CD8-positive, alpha-beta memory T cell (primary cell): ENCODE measurements at places on chromosomes 3 and 15. TPM values are rescaled to one million over a fixed set of nuclear protein-coding genes. Genes with fewer than 3 reads are reported as not detected.

GRCh38 chr3:119295816-119296726, 1.9 kb downstream of the ARHGAP31 start:
- H3K27ac ChIP-seq: no peak overlapping the region
- peaks cover 32% of the 10 kb centered on the region for H3K4me1 ChIP-seq
- no peaks in the 10 kb centered on the region for H3K36me3 ChIP-seq
- no peak for DNase-seq

- H3K4me1 ChIP-seq: no peaks in the 10 kb centered on the region
- no peak overlapping the region for H3K27ac ChIP-seq
- H3K4me3 ChIP-seq: no peak overlapping the region
- no peaks in the 10 kb centered on the region for H3K36me3 ChIP-seq
- DNase-seq: no peak
Observed at GRCh38 chr3:53518495-53518981, 24.1 kb downstream of the CACNA1D start.

- H3K36me3 ChIP-seq: no peaks in the 10 kb centered on the region
- H3K27me3 ChIP-seq: no peaks in the 10 kb centered on the region
- DNase-seq: no peak
- H3K4me3 ChIP-seq: peak overlapping the region; percentile 19
- peak overlapping the region; percentile 14 for H3K27ac ChIP-seq
Observed at GRCh38 chr15:60583946-60584345, 105.0 kb upstream of the ICE2 start.

DNA sequence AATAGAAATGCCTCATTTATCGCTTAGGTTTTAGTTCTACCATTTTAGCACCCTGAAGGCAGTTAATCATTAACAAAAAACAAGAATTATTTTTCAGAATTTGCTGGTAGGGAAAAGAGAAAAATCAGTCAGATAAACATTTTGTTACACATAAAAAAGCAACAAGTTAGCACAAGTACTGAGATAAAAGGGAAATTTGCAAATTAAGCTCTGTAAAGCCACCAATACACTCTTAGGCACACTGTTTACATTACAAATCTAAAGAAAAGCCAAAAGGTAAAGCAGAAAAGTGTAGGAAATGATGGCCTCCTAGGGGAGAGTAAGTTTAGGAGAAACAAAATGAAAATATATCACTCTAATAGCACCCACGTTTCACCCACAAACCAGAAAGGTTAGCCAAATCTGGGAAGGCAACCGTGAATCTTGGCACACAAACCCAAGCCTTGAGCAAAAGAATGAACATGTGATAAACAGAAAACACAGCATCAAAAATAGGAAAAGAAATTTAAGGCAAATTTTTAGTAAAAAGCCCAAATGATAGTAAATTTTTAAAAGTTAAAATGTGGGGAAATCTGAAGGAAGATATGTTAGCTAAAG, 1.6 kb upstream of the SATB1 start:
- no peaks in the 10 kb centered on the region for H3K36me3 ChIP-seq
- no peaks in the 10 kb centered on the region for H3K27me3 ChIP-seq
- no peak overlapping the region for H3K27ac ChIP-seq
- H3K4me1 ChIP-seq: peaks cover 57% of the 10 kb centered on the region
- DNase-seq: no peak

- H3K27ac ChIP-seq: no peak overlapping the region
- H3K27me3 ChIP-seq: no peaks in the 10 kb centered on the region
- no peak overlapping the region for H3K4me3 ChIP-seq
- H3K4me1 ChIP-seq: no peaks in the 10 kb centered on the region
- no peak for DNase-seq
Observed at GRCh38 chr3:177929310-177929709, 606.9 kb upstream of the KCNMB2 start.

GRCh38 chr3:190269101-190269500, 53.1 kb downstream of the CLDN1 start:
- DNase-seq: no peak
- H3K27ac ChIP-seq: no peak overlapping the region
- H3K27me3 ChIP-seq: no peaks in the 10 kb centered on the region
- H3K4me3 ChIP-seq: no peak overlapping the region
- no peaks in the 10 kb centered on the region for H3K4me1 ChIP-seq
- no peaks in the 10 kb centered on the region for H3K36me3 ChIP-seq

GRCh38 chr3:115999613-116000012, 376.3 kb downstream of the GAP43 start:
- no peak overlapping the region for H3K4me3 ChIP-seq
- H3K27me3 ChIP-seq: no peaks in the 10 kb centered on the region
- no peaks in the 10 kb centered on the region for H3K4me1 ChIP-seq
- no peaks in the 10 kb centered on the region for H3K36me3 ChIP-seq

GRCh38 chr3:28243424-28244106, 2.1 kb downstream of the CMC1 start:
- peak overlapping the region; percentile 13 for H3K4me3 ChIP-seq
- peak; percentile 10 for DNase-seq
- no peak overlapping the region for H3K27ac ChIP-seq
- no peaks in the 10 kb centered on the region for H3K27me3 ChIP-seq
- peaks cover 72% of the 10 kb centered on the region for H3K4me1 ChIP-seq

DNA sequence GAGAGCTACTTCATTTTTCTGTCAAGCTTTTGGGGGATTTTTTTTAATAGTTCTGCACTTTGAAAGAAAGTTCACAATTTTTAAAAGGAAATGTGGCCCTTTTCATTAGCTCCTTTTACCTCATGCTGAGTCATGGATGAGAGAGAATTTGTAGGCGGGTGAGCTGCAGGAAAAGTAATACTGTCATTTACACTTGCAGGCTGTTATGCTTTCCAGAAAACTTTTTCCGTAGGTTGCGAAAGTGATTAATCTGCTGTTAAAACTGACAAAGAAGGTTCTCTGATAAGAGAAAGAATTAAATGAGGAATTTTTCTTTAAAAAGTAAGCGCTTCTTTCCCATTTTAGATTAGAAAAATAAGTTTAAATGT, 430.2 kb downstream of the LPP start:
- no peaks in the 10 kb centered on the region for H3K36me3 ChIP-seq
- H3K27me3 ChIP-seq: no peaks in the 10 kb centered on the region
- no peak overlapping the region for H3K27ac ChIP-seq

- H3K27me3 ChIP-seq: no peaks in the 10 kb centered on the region
- no peaks in the 10 kb centered on the region for H3K4me1 ChIP-seq
- no peak overlapping the region for H3K4me3 ChIP-seq
Observed at GRCh38 chr3:123050666-123051065, 16.2 kb upstream of the PDIA5 start.

GRCh38 chr3:64138046-64138445, 87.2 kb downstream of the PRICKLE2 start:
- H3K36me3 ChIP-seq: no peaks in the 10 kb centered on the region
- H3K27me3 ChIP-seq: no peaks in the 10 kb centered on the region
- no peak overlapping the region for H3K4me3 ChIP-seq
- DNase-seq: no peak
- H3K27ac ChIP-seq: no peak overlapping the region
- H3K4me1 ChIP-seq: no peaks in the 10 kb centered on the region

DNA sequence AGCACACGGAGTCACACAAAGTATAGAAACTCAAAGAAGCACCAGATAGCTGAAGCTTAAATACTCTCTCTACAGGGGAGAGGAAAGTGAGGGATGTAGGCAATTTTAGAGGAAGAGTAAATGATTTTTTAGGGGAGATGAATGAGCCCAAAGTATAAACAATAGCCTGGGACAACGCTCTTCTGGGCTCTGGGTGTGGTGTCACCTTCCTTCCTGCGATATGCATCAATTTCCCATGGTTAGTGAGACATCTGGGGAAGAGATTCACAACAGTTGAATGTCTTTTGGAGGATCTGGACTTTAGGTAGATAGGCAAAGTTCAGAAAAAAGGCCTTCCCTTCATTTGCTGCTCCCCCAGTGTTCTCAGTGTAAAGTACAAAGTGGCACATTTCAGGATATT, 125.2 kb downstream of the EFHB start:
- no peaks in the 10 kb centered on the region for H3K4me1 ChIP-seq
- H3K27ac ChIP-seq: no peak overlapping the region
- H3K36me3 ChIP-seq: no peaks in the 10 kb centered on the region
- no peaks in the 10 kb centered on the region for H3K27me3 ChIP-seq
- no peak overlapping the region for H3K4me3 ChIP-seq

- H3K36me3 ChIP-seq: no peaks in the 10 kb centered on the region
- peak overlapping the region; percentile 63 for H3K4me3 ChIP-seq
- DNase-seq: peak; percentile 78
- H3K4me1 ChIP-seq: peaks cover 13% of the 10 kb centered on the region
- no peak overlapping the region for H3K27ac ChIP-seq
Observed at GRCh38 chr15:101008158-101009139, 89.3 kb downstream of the LRRK1 start.

DNA sequence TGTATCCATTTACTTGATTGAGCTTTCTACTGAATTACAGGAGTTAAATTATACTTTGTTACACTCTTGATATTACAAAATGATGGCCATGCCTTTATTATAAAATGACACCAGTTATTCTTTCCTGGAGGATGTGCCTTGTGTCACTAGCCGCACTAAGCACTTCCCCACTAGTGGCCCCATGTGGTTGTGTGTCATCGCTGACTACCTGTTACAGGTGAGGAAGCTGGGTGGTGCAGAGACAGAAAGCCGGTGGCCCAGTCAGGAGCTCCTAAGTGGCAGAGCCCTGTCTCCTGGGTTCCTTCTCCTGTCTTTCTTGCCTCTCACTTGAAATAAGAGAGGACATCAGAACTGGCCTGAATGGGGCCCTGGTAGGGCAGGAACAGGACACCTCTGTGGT, 96.8 kb downstream of the IGF1R start:
- H3K27ac ChIP-seq: no peak overlapping the region
- DNase-seq: no peak
- no peaks in the 10 kb centered on the region for H3K27me3 ChIP-seq
- H3K4me1 ChIP-seq: peaks cover 19% of the 10 kb centered on the region

- no peaks in the 10 kb centered on the region for H3K27me3 ChIP-seq
- H3K27ac ChIP-seq: no peak overlapping the region
- H3K4me3 ChIP-seq: no peak overlapping the region
Observed at GRCh38 chr3:179068779-179069530, 2.7 kb downstream of the ZMAT3 start.

DNA sequence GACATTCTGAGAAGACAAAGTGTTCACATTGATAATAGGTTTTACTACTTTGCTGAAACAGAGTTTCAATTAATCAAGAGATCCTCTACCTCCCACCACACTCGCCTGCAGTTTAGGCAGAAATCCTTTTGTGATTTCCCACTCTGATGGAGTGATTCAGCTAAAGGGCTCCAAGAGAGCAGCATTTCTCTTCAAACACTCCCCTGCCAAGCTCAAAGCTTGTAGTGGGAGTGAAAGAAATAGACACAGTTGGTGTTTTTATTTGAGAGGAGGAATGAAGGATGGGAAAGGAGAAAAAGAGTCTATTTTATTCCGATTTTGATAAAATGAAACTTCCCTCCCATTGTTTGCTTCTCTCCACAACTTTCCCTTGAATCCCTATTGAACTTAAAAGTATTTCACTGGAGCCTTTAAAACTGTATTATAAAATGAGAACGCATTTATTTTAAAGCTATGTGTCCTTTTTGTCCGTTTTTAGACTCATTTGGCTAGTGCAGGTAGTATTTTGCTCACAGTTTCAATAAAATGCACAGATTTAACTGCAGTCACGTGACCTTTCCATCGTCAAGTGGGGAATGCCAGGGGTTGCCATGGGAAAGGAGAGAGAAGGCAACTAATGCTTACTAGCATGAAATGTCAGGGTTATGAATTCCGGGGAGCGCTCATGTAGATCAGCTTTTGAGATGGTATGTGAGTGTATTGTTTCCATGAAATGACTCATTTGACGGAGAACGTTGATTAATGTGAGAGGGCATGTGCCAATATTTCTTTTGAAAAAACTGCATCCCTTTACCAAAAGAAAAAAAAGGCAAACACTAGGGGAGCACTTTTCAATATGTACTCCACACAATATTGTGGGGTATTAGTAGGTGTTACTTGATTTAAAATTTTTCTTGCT, 7.7 kb upstream of the OSBPL11 start:
- no peaks in the 10 kb centered on the region for H3K4me1 ChIP-seq
- no peak overlapping the region for H3K4me3 ChIP-seq
- no peak for DNase-seq

DNA sequence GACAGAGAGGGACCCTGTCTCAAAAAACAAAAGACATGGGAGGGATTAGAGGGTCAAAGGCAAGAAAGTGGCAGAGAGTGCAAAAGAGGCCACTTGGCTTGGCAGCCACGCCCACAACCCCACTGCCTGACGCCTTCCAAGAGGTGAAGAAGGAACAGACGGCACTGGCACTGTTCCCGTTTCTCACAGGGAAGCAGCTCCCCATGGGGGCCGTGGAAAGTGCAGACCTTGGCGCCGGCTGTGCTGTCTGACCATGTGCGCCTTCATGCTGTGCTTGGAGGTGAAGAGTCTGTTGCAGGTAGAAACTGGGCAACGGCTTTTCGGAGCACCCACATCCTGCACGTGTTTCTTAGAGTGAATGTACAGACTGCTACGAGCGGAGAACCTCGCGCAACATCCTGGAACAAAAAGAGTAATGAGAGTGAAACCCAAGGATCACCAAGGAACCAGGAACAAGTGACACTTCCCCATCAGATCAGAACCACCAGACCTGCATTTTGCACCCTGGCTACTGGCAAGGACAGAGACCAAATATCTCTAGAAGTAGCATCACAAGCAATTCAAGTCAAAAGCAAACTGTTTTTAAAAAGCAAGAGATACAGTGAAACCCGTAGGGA, 9.7 kb downstream of the ZXDC start:
- no peaks in the 10 kb centered on the region for H3K4me1 ChIP-seq
- no peak overlapping the region for H3K27ac ChIP-seq
- no peak for DNase-seq
- H3K4me3 ChIP-seq: no peak overlapping the region
- peaks cover 79% of the 10 kb centered on the region for H3K36me3 ChIP-seq

DNA sequence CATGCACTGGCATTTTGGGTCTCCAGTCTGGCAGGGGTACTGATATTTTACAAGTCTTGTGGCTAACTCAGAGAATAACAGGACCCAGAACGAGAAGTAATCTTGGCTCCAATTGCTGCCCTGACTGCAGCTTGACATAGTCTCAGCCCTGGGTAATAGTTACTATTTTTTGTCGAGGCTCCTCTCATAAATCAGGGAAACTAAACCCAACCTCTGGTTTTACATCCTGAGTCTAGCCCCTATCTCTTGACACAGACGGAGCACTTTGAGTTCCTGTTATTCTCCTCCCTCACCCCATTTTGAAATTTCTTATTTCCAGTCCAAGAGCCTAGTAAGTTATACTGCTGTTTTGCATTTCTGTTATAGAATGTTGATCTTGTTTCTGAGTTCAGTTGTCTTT, 276.1 kb upstream of the GOLIM4 start:
- H3K27ac ChIP-seq: no peak overlapping the region
- H3K4me1 ChIP-seq: no peaks in the 10 kb centered on the region
- H3K27me3 ChIP-seq: no peaks in the 10 kb centered on the region
- no peak for DNase-seq
- no peaks in the 10 kb centered on the region for H3K36me3 ChIP-seq
- no peak overlapping the region for H3K4me3 ChIP-seq

- H3K27ac ChIP-seq: no peak overlapping the region
- H3K4me3 ChIP-seq: no peak overlapping the region
- DNase-seq: no peak
- no peaks in the 10 kb centered on the region for H3K27me3 ChIP-seq
- H3K4me1 ChIP-seq: no peaks in the 10 kb centered on the region
Observed at GRCh38 chr15:73295630-73296286, 73.0 kb downstream of the HCN4 start.

- no peaks in the 10 kb centered on the region for H3K27me3 ChIP-seq
- no peak overlapping the region for H3K27ac ChIP-seq
- no peaks in the 10 kb centered on the region for H3K36me3 ChIP-seq
- H3K4me1 ChIP-seq: no peaks in the 10 kb centered on the region
Observed at GRCh38 chr3:139120086-139121056, 75.7 kb upstream of the PRR23C start.

Gene SNX22
- total RNA-seq: 0.40 TPM

Gene FOXB1
- total RNA-seq: 0.37 TPM

Gene FAM107A
- not detected for total RNA-seq

Gene IMPG2
- 0.11 TPM for total RNA-seq

Gene ABHD14A
- 16.0 TPM for total RNA-seq

Gene GATM
- 1.9 TPM for total RNA-seq

Gene LXN
- total RNA-seq: 4.7 TPM

Gene GOLGA6A
- 0.07 TPM for total RNA-seq

Gene CPNE9
- not detected for total RNA-seq

Gene PLSCR5
- total RNA-seq: not detected

Gene SERINC4
- total RNA-seq: 0.26 TPM
